ENCODE measurements at places on chromosomes 5 and 9. TPM values are rescaled to one million over a fixed set of nuclear protein-coding genes. Genes with fewer than 3 reads are reported as not detected.

The ZNF608 gene
- 13.4 TPM for total RNA-seq

The GNAQ gene
- total RNA-seq = 32.3 TPM

The UAP1L1 gene
- 34.7 TPM for total RNA-seq

The FOXD4L6 gene
- not detected for total RNA-seq

The MARCOL gene
- not detected for total RNA-seq

The RAI14 gene
- total RNA-seq = 107 TPM

The C9orf153 gene
- 0.50 TPM for total RNA-seq

The ADAM19 gene
- 14.2 TPM for total RNA-seq

The F12 gene
- not detected for total RNA-seq

The IL9 gene
- not detected for total RNA-seq

The BNC2 gene
- total RNA-seq = 52.5 TPM

The CDHR2 gene
- total RNA-seq = under 0.01 TPM

The ANKS6 gene
- total RNA-seq = 16.4 TPM

The CYLC2 gene
- not detected for total RNA-seq

The PGM5 gene
- 88.8 TPM for total RNA-seq

The ADAMTS16 gene
- 0.17 TPM for total RNA-seq

The F2RL2 gene
- 42.3 TPM for total RNA-seq

The IGFBPL1 gene
- not detected for total RNA-seq

The SLC24A2 gene
- not detected for total RNA-seq

The PCDHB3 gene
- 0.29 TPM for total RNA-seq

The SEMA5A gene
- 12.5 TPM for total RNA-seq

The SOHLH1 gene
- total RNA-seq = not detected

The LTC4S gene
- total RNA-seq = not detected

The GZMA gene
- total RNA-seq = not detected

The JMY gene
- 14.9 TPM for total RNA-seq

The IL7R gene
- 2.2 TPM for total RNA-seq

The FBP1 gene
- not detected for total RNA-seq

The PRDM9 gene
- not detected for total RNA-seq

The OR1N1 gene
- total RNA-seq = not detected

The CDC20B gene
- total RNA-seq = under 0.01 TPM

The FAM163B gene
- not detected for total RNA-seq

The NR5A1 gene
- not detected for total RNA-seq

The PDCD1LG2 gene
- total RNA-seq = 5.3 TPM

The ENTPD2 gene
- not detected for total RNA-seq

The ARSI gene
- 12.1 TPM for total RNA-seq

The SLC6A19 gene
- not detected for total RNA-seq

The HSDL2 gene
- 60.7 TPM for total RNA-seq

The RFX3 gene
- 5.1 TPM for total RNA-seq

The PCDHGA3 gene
- total RNA-seq = 2.6 TPM

The THBS4 gene
- 11.9 TPM for total RNA-seq

The NEUROG1 gene
- total RNA-seq = not detected

The ACOT12 gene
- 2.2 TPM for total RNA-seq

The CCL27 gene
- total RNA-seq = 0.15 TPM

The FAT2 gene
- 0.58 TPM for total RNA-seq

The EIF4E1B gene
- not detected for total RNA-seq

The RNF38 gene
- total RNA-seq = 7.4 TPM

The LCN12 gene
- total RNA-seq = not detected

The TAF11L10 gene
- total RNA-seq = not detected

The ROR2 gene
- 20.9 TPM for total RNA-seq

Measured in smooth muscle cell of trachea (primary cell).